ENCODE measurements at places on chromosomes 6 and 20.
A peak's percentile ranks its signal among the peaks of the same experiment; 100 is the strongest.

- DNase-seq, result no peak
Observed at GRCh38 chr20:22686097-22686496, 101.7 kb upstream of the FOXA2 start.

GRCh38 chr20:50328222-50328979 is 137.8 kb downstream of the CEBPB start:
- DNase-seq, result no peak

DNA sequence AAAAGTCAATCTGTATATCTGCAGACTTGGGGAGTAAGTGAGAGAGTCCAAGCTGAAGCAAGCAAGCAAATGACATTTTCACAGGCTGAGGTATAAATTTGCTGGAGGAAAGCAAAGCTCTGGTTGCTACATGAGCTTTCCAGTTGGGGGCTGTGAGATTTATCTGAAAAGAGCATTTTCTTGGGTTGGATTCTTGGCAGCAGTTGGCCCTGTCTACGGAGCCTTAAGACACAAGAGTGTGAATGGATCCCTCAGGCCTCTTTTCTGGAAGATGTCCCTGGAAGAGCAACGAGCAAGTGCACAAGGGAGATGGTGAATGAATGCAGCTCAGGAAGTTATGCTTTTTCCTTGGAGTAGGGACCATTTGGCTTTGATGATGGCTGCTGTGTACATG is 30.8 kb downstream of the ISM1 start:
- no peak for DNase-seq

DNA sequence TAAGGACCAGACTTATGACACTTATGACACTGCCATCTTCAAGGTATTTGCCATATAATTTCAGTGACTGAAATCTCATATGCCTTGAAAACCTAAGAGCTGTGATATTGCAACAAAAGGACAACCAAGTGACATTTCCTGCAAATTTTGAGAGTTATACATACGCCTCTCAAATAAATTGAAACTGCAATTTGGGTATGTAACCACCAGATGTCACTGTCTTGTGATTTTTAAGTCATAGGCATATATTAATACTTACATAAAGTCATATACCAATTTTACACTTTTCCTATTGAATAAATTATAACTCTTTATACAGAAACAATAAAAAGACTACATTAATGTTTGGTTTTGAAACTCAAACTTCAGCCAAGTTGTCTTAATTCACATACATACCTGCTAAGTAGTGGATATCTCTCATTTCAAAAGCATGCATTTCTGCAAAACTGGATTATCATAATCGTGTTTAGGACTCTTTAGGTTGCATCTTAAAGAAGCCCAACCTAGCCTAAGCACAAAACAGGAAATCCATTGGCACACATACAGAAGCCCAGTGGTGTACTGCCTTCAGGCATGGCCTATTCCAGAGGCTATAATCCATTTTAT is 180.2 kb downstream of the PACRG start:
- peak; percentile 51 for DNase-seq

DNA sequence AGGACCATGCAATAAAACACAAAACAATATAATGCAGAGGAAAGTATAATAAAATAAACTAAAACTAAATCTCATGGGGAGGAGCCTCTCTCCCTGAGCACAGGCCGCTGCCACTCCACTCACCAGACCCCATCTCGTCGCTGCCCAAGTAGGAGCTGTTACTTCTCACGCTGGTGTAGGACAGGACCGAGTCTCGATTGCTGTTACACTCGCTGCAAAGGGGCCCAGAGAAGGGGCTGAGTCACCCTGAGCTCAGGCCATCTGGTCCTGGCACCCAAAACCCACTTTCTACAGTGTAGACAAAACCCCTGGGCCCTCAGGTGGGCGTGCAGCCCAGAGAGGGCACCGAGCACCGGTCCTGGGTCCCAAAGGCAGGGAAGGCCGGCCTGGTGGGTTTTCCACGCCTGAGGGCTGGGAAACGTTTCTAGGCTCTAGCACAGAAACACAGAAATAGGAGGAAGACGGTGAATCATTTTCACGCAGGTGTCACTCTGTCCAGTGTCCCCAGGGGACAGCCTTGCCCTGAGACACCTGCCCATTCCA is 183.4 kb downstream of the PREX1 start:
- no peak for DNase-seq

- no peak for DNase-seq
Observed at GRCh38 chr6:92364948-92365541, 1054.3 kb downstream of the EPHA7 start.

- no peak for DNase-seq
Observed at GRCh38 chr6:47701363-47701762, 3.0 kb downstream of the ADGRF4 start.

- DNase-seq, result no peak
Observed at GRCh38 chr6:150601439-150601838, 1.8 kb downstream of the PLEKHG1 start.

DNA sequence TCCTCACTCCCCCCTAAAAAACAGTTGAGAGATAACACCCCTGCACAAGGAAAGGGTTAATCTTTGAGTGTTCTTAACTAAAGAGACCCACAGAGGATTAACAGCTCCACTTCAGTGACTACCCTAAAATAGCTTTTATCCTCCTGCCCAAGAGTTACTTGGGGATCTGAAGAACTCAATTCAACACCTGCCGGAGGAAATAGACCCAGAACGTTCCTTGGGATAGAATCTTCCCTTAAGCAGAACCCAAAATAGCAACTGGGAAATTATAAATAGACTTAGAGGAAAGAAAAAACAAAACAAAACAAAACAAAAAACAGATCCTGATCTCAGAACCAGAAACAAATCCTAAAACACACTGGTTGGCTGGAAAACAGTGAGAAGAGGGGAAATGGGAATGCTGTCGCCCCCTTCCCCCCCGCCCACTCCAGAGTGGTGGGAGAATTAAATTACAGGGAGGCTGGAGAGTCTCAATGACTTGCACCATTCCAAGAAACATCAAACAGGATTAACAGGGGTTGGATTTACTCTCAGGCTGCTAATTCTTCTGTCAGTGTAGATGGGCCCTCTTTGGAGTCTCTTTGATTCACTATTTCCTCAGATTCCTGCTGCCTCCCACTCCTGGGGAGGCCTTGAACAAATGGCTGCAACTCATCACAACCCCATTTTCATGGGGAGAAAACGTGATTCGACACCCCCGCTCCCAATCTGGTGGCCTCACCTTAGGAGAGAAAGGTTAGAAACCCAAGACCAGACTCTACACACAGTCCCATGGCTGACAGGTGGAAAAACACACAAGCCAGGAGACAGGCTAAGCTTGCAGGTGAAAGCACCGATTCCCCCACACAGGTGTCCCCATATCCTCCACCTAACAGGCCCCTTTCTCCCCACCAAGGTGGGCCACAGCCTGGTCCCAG is 1.4 kb downstream of the PLAGL2 start:
- DNase-seq, result peak; percentile 40

DNA sequence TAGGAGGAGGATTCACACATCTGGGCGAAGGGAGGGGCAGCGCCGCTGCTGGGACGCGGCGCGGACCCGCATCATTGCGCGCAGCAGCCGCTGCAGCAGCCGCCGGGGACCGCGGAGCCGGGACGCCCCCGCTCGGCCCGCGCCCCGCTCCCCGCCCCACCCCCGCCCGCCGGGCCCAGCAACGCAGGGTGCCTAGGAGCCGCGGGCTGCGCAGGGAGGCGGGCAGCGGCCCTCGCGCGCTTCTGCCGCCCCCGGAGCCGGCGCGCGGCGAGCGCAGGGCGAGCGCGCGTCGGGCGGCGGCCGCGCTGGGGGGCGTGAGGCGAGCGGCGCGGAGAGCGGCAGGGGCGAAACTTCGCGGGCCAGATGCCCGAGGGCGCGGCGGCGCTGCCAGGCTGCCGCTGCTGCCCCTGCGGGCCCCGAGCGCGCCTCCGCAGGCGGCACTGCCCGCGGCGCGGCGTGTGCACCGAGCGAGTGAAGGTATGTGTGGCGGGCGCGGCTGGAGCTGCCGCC is at the start of gene NKAIN2:
TSS of gene NKAIN2 (plus strand) at position 362 of the 510 bp plus-strand sequence.
- peak; percentile 36 for DNase-seq

DNA sequence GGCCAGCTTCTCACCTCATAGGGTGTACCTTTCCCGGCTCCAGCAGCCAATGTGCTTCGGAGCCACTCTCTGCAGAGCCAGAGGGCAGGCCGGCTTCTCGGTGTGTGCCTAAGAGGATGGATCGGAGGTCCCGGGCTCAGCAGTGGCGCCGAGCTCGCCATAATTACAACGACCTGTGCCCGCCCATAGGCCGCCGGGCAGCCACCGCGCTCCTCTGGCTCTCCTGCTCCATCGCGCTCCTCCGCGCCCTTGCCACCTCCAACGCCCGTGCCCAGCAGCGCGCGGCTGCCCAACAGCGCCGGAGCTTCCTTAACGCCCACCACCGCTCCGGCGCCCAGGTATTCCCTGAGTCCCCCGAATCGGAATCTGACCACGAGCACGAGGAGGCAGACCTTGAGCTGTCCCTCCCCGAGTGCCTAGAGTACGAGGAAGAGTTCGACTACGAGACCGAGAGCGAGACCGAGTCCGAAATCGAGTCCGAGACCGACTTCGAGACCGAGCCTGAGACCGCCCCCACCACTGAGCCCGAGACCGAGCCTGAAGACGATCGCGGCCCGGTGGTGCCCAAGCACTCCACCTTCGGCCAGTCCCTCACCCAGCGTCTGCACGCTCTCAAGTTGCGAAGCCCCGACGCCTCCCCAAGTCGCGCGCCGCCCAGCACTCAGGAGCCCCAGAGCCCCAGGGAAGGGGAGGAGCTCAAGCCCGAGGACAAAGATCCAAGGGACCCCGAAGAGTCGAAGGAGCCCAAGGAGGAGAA is 10.5 kb downstream of the GNAS-AS1 start:
- no peak for DNase-seq

DNA sequence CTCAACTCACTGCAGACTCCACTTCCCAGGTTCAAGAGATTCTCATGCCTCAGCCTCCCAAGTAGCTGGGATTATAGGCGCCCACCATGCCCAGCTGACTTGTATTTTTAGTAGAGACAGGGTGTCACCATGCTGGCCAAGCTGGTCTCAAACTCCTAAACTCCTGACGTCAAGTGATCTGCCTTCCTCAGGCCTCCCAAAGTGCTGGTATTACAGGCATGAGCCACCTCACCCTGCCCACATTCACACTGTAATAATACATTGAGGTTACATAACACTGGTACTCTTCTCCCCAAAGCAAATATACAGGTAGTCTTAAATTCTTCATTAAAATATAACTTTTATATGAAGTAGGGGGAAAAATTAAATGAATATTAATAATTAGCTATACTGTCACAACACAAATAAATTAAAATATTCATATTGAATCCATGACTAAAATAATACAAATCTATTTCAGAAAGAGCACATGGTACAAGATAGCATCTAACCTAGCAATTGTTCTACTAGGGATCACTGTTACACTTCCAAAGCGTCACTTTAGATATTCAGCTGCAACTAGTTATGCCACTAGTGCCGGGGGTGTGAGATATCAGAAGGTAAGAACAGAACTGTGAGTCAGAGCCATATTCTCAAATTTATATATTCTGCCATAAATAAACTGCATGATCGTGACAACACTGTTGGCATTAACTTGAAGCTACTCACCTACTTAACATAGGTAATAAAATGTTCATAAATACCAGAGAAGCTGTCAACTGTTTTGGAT is 169.1 kb upstream of the SHLD1 start:
- no peak for DNase-seq

DNA sequence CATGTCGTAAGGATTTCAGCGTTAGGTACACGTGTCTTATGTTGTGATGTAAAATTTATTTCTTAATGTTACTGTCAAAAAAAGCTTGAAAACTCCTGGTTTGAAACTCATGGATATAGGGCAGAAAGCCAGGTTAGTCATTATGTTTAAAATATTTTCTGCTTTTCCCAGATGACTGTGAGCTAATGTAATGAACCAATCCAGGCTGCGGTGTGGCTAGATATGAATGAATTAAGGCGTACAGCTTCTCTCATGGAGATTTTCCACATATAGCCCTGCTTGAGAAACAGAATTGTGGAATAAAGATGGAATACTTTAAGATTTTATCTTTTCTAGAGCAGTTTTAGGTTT is 80.3 kb upstream of the STMND1 start:
- no peak for DNase-seq

GRCh38 chr6:156976216-156977127 is 199.3 kb downstream of the ARID1B start:
- DNase-seq, result no peak

GRCh38 chr6:85405853-85406198 is 44.1 kb upstream of the NT5E start:
- DNase-seq, result no peak

DNA sequence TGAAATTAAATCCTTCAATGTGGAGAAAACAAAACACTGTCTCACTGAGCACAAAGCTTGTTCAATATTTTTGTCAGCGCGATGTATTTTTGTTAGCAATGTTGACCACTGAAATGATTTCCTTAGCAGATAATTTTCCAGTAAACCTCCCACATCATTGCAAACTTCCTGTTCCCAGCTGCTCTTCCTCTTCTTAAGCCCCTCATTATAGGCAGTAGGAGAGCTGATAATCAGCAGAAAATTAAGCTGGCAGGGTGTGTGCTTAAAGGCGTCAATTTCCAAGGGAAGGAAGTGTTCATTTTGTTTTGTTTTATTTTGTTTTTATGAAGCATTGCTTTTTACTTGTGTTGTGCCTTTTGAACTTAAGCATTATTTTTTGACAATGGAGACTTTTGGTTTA is 29.1 kb upstream of the TMEM14A start:
- DNase-seq, result no peak

DNA sequence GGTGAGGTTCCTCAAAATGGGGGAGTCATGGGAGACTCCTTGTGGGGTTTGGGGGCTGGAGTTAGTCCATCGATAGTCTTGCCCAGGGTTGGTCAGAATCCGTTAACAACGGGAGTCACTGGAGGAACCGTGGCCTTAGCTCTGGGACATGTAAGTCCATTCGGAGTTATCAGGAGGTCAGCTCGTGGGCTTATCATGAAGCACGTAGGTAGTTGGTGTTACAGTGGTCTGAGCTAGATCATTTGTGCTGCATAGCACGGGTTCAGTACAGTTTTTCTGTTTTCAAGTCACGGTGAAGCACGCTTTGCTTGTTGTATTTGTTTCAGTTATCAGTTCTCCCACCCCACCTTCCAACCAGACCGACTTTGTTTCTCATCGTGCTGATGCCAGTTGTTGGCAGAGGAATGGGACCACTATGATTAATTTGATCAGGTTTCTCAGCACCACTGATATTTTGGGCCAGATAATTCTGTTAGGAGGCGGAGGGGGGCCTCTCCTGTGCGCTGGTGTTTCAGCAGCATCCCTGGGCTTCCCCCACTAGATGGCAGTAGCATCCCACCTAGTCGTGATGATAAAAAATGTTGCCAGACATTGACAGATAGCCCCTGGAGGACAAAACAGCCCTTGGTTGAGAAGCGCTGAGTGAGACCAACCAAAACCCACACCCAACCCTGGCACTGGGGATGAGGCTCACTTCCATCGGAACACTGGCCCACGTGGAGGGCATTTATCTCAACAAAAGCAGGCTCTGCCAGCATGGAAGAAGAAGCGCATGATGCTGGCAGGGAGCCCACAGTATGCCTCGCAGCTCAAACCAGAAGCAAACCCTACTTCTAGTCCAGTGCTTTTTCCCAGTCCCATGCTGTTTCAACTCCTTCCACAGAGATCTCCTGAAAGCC is 2.2 kb upstream of the APMAP start:
- DNase-seq, result peak; percentile 83

GRCh38 chr6:168714547-168715260 is 273.7 kb downstream of the SMOC2 start:
- no peak for DNase-seq

GRCh38 chr6:5341845-5342244 is 80.5 kb downstream of the FARS2 start:
- no peak for DNase-seq

All from erythroblast (primary cell).